ENCODE measurements at places on chromosomes 7 and 10.

DNA sequence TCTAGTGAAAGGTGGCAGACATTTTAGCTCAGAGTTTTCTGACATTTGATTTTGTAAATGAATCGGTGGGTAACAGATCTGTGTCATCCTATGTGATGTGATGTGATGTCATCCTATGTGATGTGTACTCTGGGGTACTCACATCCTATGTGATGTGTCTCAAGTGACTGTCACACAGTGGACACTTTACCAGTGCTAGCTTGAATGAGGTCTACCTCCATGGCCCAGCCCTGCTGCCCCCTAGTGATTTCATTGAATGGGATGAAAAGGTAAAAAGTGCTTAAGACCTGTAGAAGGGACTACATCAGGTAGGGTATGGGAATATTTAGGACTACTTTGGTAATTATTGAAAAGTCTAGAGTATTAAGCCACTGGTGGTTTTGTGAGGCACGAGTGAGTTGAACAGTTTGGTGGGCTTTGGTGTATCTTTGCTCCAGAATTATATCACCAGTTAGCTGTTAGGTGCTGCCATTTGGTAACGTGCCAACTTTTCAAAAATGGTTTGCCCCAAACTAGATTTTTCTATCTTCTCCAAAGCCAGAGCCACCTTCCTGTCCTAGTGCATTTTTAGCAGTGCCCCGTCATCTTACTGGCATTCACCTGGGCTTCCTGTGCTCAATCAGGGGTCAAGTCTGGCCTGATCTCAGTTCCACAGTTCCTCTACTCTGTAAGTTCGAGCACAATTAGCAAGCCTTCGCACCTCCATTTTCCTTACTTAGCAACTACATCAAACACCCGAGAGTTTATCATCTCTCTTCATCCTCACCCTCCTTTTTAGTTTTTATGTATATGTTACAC lies 9.7 kb downstream of the EIF4H start:
- no peak for DNase-seq

DNA sequence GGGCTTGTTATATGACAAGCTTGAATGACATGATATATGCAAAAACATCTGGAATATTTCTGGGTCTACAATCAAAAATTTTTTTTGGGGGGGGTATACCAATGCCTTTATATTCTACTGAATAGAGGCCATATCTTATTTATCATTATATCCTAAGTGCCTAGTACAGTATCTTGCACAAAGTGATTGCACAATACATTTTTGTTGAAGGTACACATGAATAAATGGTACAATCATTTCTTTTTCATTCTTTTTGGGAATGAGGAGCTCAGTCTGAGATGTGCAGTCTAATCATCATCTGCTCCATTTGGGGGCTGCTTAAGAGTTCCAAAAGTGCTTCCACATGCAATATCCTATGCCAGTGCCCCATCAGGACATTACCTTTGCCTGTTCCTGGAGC lies 214.6 kb downstream of the KIF20B start:
- no peak for DNase-seq

DNA sequence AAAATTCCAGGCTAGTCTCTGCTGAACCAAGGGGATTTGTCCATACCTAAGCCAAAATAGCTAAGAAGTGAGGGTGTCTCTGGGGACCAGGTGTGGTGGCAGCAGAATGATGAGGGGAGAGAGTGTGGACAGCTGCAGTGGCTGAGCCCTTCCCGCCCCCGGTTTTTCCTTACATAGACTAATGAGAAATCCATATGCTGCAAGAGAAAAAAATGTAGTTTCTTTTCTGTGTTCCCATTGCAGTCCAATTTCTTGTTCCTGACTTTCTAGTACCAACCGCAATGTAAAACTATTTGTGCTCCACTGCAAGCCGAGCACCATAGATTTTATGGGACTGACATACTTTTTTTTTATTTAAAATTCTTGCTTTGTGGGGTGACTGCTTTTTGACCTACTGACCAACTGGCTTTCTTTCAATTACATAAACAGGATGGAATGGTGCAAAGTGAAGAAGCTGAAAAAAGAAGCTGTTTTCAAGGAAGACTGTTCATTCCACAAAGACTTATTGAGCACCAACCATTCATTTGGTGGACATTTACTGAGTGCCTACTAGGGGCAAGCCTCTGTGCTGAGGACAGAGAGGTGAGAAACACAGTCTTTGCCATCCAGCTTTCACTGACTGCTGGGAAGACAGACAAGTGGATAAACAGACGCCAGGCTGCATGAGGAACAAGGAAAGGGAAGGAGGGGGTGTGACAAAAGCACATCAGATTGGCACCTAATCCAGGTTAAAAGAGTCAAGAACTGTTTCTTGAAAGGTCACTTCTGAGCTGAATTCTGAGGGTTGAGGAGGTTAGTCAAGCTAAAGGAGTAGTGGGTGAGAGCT lies 9.8 kb downstream of the CEP41 start:
- DNase-seq, result no peak

DNA sequence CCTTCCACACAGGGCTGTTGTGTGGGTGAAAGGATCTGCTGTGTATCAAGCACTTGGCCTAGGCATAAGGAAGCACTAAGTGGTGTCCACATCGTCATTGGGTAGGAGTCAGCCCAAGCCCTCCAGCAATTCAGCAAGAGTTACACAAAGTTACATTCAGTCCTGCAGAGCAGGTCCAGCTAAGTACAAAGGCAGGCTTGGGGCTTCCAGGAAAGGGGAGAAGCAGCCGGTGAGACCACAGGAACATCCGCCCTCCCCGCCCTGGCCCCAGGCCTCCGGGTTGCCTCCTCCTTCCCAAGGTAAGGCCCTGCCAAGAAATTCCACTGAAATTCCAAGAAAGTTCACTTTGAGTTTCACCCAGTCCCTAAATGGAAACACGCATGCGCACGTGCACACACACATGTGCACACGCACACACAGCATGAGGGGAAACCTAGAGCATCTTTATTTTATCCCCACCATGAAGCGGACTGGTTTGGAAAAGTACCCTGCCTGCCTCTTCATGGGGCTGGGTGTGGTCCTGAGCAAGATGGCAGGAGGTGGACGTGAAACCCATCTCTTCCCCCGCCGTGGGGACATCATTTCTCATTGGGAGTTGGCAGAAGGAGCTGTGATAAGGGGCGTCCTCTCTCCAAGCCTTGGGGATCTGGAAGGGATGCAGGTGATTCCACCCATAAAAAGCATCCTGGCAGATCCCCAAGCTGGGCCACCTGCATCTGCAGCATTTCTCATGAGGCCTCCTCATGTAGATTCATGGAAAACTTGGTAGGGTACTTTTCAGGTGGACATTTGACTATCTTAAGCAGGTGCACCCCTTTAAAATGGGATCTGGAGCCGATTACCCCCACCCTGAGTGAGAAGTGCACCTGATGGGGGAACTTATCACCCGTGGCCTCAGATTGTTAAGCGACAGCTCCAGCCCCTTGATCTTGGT lies 69.1 kb upstream of the NANOS1 start:
- no peak for DNase-seq

- DNase-seq, result no peak
Measured at GRCh38 chr10:19570991-19571390, 245.2 kb upstream of the PLXDC2 start.

GRCh38 chr7:156773966-156774365 lies 119.0 kb downstream of the LMBR1 start:
- DNase-seq, result no peak
